Endodermal cell (in vitro differentiated cells): ENCODE measurements at places on chromosomes 5 and 9. TPM values are rescaled to one million over a fixed set of nuclear protein-coding genes. Genes with fewer than 3 reads are reported as not detected.

QSOX2 gene
- total RNA-seq, result 21.6 and 22.0 TPM in 2 replicates

ADAMTS13 gene
- total RNA-seq, result 18.8 to 24.6 TPM (median 21.7 TPM) in 3 replicates

QRFP gene
- not detected in 3 replicates for total RNA-seq

ZNF484 gene
- 9.3 and 9.4 TPM in 2 replicates for total RNA-seq

TXNDC8 gene
- total RNA-seq, result not detected in 3 replicates

ITGA1 gene
- 0.33 and 1.7 TPM in 2 replicates for total RNA-seq

DNA sequence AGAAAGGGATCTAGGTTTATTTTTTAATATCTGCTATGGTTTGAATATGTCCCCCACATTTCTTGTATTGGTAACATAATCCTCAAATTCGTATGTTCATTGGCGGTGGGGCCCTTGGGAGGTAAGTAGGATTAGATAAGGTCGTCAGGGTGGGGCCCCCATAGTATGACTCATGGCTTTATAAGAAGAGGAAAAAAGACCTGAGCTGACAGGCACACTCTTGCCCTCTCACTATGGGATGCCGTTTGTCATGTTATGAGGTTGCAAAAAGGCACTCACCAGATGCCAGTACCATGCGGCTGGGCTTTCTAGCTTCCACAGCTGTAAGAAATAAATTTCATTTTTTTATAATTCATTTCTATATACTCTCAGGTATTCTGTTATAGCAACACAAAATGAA lies 67.3 kb upstream of the SGCD start:
- no peak overlapping the region for H3K4me3 ChIP-seq
- H3K4me1 ChIP-seq, result no peaks in the 10 kb centered on the region
- no peak overlapping the region for H3K27ac ChIP-seq
- DNase-seq, result no peak
- no peaks in the 10 kb centered on the region for H3K27me3 ChIP-seq
- H3K36me3 ChIP-seq, result no peaks in the 10 kb centered on the region

- H3K36me3 ChIP-seq, result no peaks in the 10 kb centered on the region
- no peaks in the 10 kb centered on the region for H3K4me1 ChIP-seq
- H3K4me3 ChIP-seq, result no peak overlapping the region
- no peak overlapping the region for H3K27ac ChIP-seq
These were observed 290.5 kb downstream of the SLF1 start for GRCh38 chr5:94908889-94909480.

GRCh38 chr9:79135681-79136415 lies 435.9 kb upstream of the TLE4 start:
- no peaks in the 10 kb centered on the region for H3K27me3 ChIP-seq
- H3K36me3 ChIP-seq, result no peaks in the 10 kb centered on the region
- H3K4me1 ChIP-seq, result peaks cover 10% of the 10 kb centered on the region
- no peak overlapping the region for H3K27ac ChIP-seq

GRCh38 chr5:84885485-84886258 lies 501.0 kb upstream of the EDIL3 start:
- no peaks in the 10 kb centered on the region for H3K27me3 ChIP-seq
- no peaks in the 10 kb centered on the region for H3K36me3 ChIP-seq
- DNase-seq, result no peak

DNA sequence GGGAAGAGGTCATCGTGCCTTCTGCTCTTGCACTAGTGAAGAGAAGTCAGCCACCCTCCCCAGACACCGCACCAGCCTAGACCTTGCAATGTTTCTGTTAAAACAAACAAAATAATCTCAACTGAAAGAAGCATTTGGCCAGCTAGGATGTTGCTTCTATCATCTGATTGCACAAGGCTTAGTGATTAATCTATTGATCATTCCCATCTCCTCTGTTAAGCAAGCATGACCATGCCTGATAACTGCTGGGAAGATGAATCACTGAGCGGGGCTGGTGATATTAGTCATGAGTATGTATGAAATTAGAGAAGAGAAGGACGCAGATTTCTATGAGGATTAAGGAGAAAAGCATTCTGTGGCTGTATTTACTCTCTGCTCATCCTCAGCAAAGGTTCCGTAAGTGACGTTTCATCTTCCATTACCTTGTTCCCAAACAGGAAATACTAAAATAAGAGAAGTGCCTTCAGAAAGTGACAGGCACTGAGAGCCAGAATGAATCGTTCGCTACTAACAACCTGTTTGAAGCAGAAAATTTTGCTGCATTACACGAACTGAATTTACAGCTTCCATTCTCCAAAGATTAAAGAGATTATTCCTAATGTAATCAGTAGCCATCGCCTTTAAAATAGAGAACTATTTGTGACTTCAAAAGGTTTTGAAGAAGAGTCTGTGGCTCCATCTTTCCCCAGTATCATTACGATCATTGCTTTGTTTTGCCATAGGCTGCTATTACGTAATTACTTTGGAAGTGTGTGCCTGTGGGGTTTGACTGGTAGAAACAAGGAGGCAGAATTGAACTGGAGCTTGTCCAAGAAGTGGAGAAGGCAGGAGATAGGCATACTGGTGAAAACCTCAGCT lies 219.1 kb downstream of the MED10 start:
- H3K4me1 ChIP-seq, result peaks cover 7% of the 10 kb centered on the region
- peak overlapping the region; percentile 78 for H3K27ac ChIP-seq
- no peak for DNase-seq
- no peak overlapping the region for H3K4me3 ChIP-seq
- no peaks in the 10 kb centered on the region for H3K36me3 ChIP-seq

DNA sequence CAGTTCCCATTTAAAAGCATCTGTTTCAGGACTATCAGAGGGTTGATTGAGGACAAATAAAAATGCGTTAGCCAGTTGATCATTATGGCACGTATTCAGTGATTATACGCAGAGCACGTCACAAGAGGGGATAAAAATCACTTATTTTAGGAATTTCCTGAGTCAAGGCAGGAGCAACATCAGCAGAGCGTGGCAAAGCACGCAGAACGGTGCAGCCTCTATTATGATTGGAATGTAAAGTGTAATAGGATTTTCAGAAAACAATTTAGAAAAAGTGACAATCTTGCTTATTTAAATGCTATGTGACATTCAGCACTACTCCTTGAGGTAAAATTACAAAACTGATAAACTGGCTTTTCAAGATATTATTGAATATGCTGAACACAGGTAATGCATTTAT lies 413.6 kb upstream of the DAP start:
- no peak for DNase-seq
- H3K27me3 ChIP-seq, result no peaks in the 10 kb centered on the region
- no peaks in the 10 kb centered on the region for H3K36me3 ChIP-seq
- H3K4me3 ChIP-seq, result no peak overlapping the region
- no peaks in the 10 kb centered on the region for H3K4me1 ChIP-seq

DNA sequence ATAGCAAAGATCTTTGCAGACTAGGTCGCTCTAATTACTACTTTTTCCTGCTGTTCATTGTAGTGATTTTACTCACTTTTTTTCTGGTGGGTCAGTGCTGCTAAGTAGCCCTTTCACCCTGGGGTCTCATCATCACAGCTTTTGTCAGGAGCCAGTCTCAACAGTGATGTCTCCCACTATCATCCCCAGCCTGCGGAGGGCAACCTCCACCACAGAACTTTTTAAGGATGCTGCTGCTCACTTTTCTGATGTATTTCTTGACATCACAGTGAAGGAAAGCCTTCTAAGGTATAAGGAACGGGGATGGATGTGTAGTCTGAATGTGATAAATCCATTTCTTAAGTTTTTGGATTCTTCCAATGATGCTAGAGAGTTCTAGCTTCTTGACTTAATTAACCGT lies 242.5 kb upstream of the RIOK2 start:
- peak; percentile 74 for DNase-seq
- H3K36me3 ChIP-seq, result no peaks in the 10 kb centered on the region
- H3K27me3 ChIP-seq, result no peaks in the 10 kb centered on the region
- no peaks in the 10 kb centered on the region for H3K4me1 ChIP-seq
- H3K27ac ChIP-seq, result no peak overlapping the region

DNA sequence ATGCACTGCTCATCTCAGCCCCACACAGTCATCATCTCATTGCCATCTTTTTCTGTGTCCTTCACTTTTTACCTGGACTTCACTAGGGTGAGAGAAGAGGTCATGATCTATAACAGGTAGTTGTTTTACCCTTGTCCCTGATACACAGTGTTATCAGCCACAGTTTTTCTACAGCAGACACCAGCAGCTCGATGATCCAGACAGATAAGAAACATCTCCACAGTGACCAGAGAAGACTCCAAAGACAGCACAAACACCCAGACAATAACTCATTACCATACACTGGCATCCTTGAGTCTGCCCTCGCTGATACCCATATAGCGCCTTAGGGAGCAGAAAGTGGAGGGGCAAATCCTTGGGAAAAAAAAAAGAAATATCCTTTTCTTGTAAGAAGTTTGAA lies 194.1 kb downstream of the DTWD2 start:
- H3K4me3 ChIP-seq, result no peak overlapping the region
- peaks cover 11% of the 10 kb centered on the region for H3K36me3 ChIP-seq
- no peaks in the 10 kb centered on the region for H3K27me3 ChIP-seq
- no peak for DNase-seq
- H3K4me1 ChIP-seq, result peaks cover 5% of the 10 kb centered on the region

DNA sequence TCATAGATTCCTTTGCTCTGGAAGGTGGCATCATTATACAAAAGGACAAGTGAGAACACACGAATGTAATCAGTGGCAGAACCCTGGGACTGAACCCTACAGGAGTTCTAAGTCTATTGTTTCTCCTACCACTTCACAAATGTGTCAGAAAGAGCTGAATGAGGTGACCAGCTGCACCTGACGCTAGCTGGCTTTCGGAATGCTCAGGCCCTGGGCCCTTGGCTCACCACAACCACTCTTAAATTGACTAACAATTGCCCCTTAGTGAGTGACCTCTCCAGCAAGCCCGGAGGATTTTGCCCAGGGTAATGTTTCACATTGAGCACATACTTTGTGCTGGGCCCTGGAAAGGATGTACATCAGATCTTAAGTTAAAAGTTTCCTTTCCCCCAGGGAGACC lies 41.2 kb upstream of the ABCA1 start:
- H3K27me3 ChIP-seq, result no peaks in the 10 kb centered on the region
- H3K4me3 ChIP-seq, result peak overlapping the region; percentile 83
- DNase-seq, result peak; percentile 81
- no peaks in the 10 kb centered on the region for H3K36me3 ChIP-seq
- H3K4me1 ChIP-seq, result no peaks in the 10 kb centered on the region

GRCh38 chr5:139126711-139127111 lies 71.5 kb downstream of the SIL1 start:
- peaks cover 12% of the 10 kb centered on the region for H3K4me1 ChIP-seq
- no peak for DNase-seq
- no peaks in the 10 kb centered on the region for H3K27me3 ChIP-seq
- H3K4me3 ChIP-seq, result no peak overlapping the region
- H3K36me3 ChIP-seq, result no peaks in the 10 kb centered on the region
- H3K27ac ChIP-seq, result no peak overlapping the region

DNA sequence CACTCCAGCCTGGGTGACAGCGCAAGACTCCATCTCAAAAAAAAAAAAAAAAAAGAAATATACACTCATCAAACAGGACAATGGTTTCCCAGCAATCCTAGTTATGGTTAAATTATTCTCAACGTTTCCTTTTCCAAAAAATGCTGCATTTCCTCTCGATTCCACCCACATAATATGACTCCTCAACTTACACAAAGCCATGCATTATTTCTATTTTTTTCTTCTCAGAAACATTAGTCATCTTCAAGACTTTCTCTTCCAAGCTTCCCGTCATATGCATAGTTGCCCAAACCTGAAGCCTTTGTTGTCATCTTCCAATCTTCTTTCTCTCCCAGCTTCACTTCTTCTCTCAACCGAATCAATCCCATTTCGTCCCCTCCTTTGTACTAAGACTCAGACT lies 61.4 kb upstream of the RANBP6 start:
- DNase-seq, result no peak
- peaks cover 8% of the 10 kb centered on the region for H3K4me1 ChIP-seq
- H3K27me3 ChIP-seq, result no peaks in the 10 kb centered on the region
- H3K4me3 ChIP-seq, result no peak overlapping the region
- H3K27ac ChIP-seq, result no peak overlapping the region
- no peaks in the 10 kb centered on the region for H3K36me3 ChIP-seq

DNA sequence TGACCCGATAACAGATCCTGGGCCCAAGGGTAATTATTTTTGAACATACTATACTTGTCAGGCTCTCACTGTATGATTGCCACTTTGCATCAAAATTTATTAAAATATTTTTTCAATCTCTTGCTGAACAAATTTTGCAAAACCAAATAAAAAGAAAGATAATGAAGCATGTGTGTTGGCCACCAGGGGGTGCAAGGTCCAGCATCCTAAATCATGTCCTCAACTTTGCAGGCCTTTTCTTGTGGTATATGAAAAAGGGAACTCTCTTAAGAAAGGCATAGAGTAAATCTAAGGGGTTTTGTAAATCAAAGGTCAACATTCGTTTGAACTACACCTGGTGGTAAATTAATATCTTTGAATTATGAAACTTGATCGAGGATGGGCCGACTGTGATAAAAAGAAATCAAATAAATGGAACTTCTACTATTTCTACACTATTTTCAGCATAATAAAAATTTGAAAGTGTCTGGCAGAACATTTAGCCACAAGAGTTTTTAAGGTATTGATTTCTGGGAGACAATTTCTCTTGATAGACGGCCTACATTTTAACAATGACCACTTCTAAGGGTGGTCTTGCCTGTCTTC lies 676.5 kb downstream of the DMRTA1 start:
- no peak overlapping the region for H3K27ac ChIP-seq
- H3K36me3 ChIP-seq, result no peaks in the 10 kb centered on the region
- peak; percentile 74 for DNase-seq
- H3K4me1 ChIP-seq, result no peaks in the 10 kb centered on the region

DNA sequence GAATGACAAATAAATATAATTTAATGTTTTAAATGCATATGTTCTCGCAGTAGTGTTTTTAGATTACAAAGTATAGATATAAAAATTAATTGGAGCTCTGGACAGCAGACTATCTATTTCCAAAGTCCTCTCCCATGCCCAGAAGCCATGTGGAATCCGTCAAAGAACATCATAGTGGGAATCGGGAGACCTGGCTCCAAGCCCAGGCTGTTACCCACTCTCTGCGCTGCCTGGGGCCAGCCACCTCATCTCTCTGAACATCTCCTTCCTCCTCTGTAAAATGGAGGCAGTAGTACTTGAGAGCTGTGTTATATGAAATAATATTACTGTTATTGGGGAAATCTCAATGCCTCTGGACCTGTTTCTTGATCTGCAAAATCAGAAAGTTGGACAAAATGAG lies 58.1 kb upstream of the SLC30A5 start:
- no peak overlapping the region for H3K27ac ChIP-seq
- no peaks in the 10 kb centered on the region for H3K4me1 ChIP-seq
- H3K36me3 ChIP-seq, result no peaks in the 10 kb centered on the region
- DNase-seq, result no peak

DNA sequence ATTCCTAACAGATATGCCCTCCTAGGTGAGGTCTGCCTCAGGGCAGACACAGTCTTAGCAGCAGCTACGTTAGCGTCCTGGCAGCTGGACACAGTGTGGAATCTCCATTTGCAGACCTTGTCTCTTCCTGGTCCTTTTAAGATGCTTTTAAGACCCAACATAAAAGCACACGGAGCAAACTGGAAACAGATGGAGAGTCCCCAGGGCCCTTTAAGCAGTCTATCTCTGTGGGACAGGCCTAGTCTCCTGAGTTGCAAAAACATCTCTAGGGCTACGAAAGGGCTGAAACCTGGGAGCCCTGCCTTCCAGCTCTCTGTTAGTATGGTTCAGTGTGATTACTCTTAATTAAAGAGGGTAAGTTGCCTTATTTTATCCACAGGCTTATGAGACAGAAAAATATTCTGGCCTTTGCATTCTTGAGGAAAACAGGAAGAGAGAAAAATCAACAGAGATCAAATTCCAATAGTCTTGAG lies 66.0 kb upstream of the GNA14 start:
- no peak overlapping the region for H3K27ac ChIP-seq
- no peaks in the 10 kb centered on the region for H3K36me3 ChIP-seq
- no peaks in the 10 kb centered on the region for H3K4me1 ChIP-seq
- no peaks in the 10 kb centered on the region for H3K27me3 ChIP-seq
- no peak for DNase-seq
